ENCODE measurements at places on chromosomes 12 and 14.

DNA sequence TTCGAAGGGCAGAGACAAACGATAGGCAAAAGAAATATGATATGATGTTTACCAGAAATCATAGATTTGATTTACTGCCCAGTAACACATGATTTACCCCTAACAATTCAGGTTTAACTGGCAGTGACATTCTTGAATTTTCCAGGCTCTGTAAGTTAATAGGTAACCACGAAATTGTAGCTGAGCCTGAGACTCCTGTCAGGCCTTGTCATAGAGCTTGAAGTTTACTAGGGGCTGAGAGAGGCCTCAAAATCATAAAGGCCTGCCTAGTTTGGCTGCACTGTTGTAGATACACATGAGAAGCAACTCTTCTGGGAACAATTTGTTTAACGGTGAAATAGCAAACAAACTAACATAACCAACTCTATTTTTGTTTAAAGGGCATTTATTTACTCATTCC lies 3.3 kb downstream of the ERP27 start:
- DNase-seq = no peak

GRCh38 chr12:112208301-112208910 lies 83.0 kb downstream of the TRAFD1 start:
- no peak for DNase-seq

- peak; percentile 60 for DNase-seq
Observed at GRCh38 chr14:77133720-77134338, 7.8 kb downstream of the ZDHHC22 start.

- DNase-seq = no peak
Observed at GRCh38 chr12:30909349-30910037, 17.1 kb upstream of the TSPAN11 start.

- DNase-seq = no peak
Observed at GRCh38 chr12:78096909-78097597, 266.4 kb downstream of the NAV3 start.

DNA sequence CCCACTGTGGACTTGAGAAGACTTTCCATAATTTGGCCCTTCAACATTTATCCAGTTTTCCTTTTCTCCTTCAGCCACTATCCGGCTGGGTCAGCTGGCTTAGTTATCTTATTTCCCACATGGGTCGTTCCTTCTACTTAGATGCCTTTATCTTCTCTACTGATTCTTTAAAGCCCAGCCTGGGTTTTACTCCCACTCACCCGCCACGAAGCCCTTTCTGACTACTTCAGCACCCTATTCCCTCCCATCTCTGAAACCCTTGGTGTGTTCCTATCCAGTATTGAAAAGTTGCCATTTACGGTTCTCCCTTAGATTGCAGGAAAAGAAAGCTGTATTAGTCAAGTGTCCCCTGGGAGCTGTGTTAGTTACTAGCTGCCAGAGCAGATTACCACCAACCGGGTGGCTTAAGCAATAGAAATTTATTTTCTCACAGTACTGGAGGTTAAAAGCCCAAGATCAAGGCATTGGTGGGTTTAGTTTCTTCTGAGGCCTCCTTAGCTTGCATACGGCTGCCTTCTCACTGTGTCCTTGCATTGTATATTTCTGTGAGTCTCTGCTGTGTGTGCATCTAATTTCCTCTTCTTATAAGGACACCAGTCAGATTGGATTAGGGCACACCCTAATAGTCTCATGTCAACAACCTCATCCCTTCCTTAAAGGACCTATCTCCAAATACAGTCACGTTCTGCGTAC lies 105.5 kb downstream of the GPATCH2L start:
- no peak for DNase-seq

- DNase-seq = peak; percentile 56
Observed at GRCh38 chr14:71855399-71856036, 76.7 kb upstream of the RGS6 start.

DNA sequence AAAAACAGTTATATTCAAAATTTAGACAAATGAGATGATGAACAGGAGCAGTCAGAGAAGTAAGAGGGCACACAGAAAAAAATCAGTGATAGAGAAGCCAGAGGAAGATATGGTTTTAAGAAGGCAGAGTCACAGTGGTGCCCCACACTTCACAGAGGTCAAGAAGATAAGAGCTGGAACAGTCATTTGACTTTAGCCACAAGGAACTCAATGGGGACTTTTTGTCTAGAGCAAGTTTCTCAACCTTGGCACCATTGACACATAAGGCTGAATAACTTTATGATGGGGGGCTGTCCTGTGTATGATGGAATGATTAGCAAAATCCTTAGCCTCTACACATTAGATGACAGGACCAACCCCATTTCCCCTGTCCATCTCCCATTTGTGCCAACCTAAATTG lies 172.8 kb upstream of the PLEKHG7 start:
- no peak for DNase-seq

- DNase-seq = no peak
Observed at GRCh38 chr14:75200451-75200850, 24.0 kb upstream of the TMED10 start.

- DNase-seq = no peak
Observed at GRCh38 chr12:82968631-82969367, 282.1 kb downstream of the TMTC2 start.

GRCh38 chr14:74427651-74428050 lies 1.6 kb upstream of the SYNDIG1L start:
- DNase-seq = no peak

DNA sequence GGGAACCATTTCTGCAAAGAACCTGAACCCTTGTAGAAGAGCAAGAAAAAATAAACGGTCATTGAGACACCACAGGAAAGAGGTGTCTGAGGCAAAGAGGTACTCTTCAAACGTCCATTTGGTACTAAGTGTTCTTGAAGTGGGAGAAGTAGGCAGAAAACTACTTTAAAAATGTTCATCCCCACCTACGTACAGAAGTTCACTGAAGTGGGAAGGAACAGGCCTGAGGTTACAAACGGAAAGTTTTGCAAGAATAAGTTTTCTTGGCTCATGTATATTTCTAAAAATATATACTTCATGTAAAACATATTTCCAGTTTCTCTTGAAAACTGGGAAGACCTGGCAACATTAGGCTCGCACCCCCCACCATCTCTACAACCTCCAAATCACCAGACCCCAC lies 61.2 kb downstream of the STXBP6 start:
- no peak for DNase-seq

DNA sequence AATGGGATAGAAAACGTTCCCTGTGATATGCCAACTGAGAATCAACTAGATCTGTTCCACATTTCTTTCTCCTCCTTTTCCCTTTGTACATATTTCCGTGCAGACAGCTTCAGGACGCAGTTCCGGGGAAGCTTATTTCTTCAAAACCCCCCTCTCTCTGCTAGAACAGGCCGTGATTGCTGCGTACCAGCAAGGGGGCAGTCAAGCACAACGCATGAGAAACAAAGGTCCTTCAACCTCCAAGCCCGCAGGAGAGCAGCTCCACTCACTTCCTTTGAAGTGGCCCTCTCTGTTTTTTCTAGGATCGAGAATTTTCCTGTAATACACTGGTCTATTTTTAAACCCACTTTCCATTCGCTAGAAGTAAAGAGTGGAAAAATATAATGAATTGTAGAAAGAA lies 80.8 kb downstream of the ZNF664 start:
- no peak for DNase-seq

DNA sequence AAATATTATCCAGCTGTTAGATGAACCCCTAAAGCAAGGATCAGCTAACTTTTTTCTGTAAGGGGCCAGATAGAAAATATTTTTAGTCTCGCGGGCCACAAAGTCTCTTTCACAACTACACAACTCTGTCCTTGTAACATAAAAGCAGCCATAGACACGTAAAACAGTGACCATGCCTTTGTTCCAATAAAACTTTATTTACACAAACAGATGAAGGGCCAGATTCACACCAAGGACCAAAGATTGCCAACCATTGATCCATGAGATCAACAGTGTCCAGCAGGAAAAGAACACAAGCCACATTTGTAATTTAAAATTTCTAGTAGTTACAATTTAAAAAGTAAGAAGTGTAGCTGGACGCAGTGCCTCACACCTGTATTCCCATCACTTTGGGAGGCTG lies 109.7 kb downstream of the PHETA1 start:
- no peak for DNase-seq
